ENCODE measurements at places on chromosomes 13 and 19.

DNA sequence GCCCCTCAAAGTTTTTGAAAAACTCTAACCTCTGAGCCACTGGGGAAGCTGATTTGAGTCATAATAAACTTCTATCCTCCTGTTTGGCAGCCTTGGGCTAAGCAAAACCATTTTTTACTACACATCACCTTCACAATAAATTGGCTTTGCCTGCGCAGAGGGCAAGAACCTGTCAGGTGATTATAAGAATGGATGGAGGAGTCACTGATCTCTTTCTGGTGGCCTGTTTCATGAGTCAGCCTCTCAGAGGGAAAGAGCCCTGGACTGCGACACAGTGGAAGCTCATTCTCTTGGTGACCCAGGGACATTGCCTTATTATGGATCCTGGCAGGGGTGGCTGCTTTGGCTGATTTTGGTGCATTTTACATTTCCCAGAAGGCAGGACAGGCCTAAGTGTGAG lies 17.5 kb upstream of the PSG9 start:
- no peak for DNase-seq

GRCh38 chr13:51122868-51123566 lies 11.9 kb upstream of the C13orf42 start:
- no peak for DNase-seq

GRCh38 chr13:111380431-111380830 lies 60.0 kb downstream of the TEX29 start:
- no peak for DNase-seq

DNA sequence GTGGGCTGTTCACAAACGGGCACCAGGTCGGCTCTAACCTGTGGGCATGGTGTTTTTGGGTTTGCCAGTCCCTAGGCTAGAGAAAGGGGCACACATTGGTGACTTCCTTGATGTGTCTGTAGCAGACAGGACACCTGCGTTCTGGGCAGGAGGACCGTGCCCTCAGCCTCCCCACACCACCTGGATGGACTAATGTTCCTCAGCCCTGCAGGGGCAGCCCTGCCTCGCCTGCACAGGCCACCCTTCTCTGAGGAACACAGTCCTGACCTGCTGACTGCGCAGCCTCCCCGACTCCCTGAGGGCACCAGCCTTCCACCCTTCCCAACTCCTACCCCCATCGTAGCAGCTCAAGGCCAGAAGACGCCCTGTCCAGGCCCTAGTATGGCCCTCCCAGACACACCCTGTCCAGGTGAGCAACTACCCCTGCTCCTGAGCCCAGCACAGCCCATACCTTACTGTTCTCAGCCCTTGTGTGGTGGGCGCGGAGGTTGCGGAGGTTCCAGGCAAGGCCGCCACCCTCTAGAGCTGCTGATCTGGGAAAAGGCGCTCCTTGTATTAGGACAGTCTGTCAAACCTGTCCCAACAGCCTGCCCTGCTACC lies 55.7 kb downstream of the GGACT start:
- DNase-seq = no peak

DNA sequence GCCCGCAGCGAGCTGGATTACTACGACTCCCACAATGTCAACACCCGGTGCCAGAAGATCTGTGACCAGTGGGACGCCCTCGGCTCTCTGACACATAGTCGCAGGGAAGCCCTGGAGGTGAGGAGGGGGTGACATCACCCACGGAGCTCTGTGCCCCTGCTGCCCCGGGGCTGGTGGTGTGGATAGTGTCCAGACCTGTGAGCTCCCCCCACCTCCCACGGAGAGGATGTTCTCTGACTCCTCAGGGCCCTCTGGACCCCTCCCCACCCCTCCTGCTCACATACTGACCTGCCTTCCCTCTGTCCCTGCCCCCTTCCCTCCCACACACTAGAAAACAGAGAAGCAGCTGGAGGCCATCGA lies 20.7 kb downstream of the CAPN12 start:
- DNase-seq = no peak

DNA sequence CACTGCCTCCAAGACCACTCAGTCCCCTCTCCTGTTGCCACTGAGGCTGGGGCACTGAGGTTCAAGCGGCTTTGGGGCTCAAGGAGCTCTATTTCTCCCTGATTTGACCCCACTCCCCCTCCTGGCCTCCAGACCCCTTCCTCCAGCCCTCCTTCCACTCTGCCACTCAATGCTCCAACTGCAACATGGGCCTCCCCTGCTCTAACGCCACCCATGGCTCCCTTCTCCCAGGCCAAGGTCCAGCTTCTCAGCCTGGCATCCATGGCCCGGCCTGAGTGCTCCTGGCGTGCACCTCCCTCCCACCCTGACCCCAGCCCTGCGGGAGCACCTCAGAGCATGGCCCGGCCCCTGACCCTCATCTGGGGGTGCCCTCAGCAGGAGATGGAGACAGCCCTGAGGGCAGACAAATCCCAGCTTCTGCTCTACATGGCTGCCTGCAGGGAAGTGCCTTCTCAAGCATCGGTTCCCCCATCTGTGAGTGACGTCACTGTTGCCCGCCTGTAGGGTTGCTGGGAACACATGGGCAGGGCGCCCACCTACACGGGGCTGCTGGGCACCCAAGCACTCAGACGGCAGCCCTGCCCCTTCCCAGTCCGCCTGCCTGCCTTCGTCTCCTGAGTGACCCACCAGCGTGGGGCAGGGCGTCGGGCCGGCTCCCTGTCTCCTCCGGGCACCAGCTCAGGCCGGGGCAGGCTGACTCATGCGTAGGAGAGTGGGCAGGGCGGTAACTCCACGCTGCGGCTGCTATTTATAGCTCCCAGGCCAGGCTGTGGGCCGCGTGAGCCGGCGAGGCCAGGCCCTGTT lies 1.6 kb upstream of the DIRAS1 start:
- no peak for DNase-seq

- DNase-seq = no peak
Observed at GRCh38 chr19:42332059-42332458, 6.6 kb downstream of the MEGF8 start.

DNA sequence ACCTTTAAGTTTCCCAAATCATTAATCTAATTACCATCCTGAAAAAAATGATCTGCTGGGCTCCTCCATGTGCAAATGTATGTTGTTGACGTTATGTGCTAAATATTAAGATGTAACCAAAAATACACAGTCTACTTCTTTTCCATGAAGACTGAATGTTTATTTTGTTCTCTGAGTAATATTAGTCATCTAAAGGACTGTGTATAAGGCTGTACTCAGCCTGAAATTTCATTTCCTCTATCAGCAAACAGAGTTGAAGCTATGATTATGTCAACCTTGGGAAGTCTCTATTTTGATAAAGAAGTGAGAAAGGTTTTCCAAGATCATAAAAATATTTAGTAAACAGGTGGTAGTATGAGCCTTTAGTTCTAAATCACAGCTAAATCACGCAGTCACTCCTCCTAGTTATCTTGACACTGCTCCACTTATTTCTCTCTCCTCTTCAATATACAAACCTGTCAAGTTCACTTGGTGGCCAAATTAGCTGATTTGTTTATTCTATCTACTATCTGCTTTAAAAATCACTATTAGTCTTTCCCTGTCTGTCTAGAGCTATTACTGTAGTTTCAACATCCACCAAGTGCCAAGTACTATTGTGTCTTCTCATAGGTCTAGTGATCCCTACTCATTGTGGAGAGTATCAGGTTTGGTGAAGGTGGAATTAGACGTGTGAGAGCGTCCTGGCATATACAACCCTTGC lies 211.7 kb upstream of the STARD13 start:
- DNase-seq = no peak

- no peak for DNase-seq
Observed at GRCh38 chr19:28504727-28505126, 708.2 kb downstream of the UQCRFS1 start.

DNA sequence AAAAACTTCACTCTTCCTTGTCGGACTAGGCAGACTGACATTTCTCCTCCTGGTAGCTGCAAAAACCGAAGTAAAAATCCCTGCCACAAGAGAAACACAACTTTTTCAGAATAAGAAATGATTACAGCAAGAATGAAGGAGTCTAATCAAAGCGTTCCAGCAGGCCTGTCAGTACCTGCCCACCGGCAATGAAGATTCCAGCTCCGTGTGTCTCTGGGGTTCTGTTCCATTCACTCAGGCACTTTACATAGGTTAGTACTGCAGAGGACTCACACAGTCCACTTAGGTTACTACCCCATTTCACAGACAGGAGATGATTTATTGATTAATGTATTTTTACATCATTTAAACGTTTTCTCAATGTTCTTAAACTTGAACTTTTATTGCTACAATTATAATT lies 275.5 kb downstream of the NHLRC3 start:
- DNase-seq = no peak

DNA sequence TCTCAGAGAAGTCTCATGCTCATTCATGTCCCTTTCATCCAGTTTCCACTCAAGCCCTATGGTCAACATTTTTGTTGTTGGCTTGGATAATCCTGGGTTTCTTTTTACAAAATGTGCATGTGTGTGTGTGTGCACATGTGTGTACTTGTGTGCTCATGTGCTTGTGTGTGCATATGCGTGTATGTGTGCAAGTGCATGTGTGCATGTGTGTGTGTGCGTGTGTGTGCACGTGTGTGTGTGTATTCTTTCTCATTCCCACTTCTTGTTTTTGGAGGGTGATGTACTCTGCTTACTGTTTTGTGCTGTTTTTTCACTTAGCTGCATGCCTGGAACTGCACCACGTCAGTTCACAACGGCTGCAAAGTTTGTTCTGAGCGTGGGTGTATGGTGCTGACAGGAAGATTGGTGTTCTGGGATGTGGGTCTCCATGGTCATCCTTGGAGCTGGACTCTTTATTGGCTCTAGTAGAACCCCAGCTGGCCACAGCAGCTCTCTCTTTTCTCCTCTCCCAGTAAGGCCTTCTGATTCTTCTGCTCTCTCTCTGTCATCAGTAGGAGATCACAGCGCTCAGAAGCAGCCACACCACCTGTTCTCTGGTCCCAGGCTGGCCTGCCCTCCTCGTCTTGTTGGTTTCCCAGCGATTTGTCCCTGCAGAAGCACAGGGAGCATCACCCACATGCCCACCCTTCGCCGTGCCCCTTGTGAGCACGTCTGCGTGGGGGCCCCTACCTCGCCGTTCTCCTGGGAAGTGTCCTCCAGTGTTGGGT lies 60.8 kb downstream of the SOX1 start:
- no peak for DNase-seq

DNA sequence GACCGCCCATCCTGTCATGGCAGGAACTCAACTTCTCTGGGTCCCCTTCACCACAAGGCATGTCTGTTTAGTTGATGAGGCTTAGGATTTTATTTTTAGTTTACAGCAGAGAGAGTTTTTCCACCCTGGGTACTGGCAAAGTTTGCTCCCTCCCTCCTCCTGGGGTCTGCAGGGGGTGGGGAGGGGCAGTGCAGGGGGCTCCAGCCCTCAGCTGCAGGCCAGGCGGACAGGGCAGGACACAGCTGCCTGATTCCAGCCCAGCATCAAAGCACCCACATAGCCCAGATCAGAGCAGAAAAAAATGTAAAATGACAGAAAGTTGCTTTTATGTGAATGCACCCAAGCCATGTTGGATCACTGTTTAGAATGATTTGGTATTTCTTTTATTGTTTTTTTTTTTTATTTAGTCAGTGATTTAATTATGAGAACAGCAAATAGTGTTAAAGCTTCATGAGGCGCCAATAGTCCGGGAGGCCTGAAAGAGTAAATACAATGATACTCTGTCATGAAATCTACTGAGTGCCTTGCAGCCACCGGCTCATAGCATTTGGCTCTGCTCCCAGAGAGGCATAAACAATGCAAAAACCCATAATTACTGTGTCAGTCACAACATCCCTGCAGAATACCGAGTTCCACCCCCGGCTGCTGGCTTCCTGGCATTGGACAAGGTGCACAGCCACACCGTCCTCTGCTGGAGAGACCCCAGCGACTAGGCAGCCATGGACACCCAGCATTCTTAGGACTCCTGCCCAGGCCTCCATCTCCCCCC lies 923.5 kb downstream of the UQCRFS1 start:
- DNase-seq = no peak

GRCh38 chr19:18651733-18652132 lies 14.9 kb downstream of the KLHL26 start:
- no peak for DNase-seq

DNA sequence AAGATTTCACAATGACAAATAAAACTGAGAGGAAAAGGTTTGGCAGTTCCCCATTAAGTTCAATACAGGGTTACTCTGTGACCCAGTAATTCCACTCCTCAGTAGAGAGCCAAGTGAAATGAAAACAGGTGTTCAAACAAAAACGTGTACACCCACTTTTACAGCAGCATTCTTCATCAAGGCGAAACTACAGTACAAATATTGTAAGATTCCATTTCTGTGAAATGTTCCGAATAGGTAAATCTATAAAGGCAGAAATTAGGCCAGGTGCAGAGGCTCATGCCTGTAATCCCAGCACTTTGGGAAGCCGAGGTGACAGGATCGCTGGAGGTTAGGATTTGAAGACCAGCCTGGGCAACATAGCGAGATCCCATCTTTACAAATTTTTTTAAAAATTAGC lies 8.9 kb upstream of the GDF15 start:
- no peak for DNase-seq
